ENCODE measurements at places on chromosomes 1 and 21.

DNA sequence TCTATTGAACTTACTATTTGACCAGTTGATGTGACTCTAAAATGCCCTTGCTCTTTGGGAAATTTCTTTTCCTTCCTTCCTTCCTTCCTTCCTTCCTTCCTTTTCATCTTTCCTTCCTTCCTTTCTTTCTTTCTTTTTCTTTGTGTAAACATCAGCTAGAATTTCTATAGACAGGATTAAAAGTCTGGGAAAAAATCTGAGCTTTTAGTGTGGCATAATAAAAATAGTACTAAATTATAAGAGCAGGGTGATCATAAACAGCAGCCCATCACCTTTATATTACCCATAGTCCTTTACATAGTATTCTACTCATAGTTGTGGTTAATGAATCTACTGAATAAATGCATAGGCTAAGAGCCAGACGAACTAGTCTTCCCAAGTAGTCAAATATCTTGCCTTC is 281.0 kb upstream of the DAB1 start:
- DNase-seq, result no peak

DNA sequence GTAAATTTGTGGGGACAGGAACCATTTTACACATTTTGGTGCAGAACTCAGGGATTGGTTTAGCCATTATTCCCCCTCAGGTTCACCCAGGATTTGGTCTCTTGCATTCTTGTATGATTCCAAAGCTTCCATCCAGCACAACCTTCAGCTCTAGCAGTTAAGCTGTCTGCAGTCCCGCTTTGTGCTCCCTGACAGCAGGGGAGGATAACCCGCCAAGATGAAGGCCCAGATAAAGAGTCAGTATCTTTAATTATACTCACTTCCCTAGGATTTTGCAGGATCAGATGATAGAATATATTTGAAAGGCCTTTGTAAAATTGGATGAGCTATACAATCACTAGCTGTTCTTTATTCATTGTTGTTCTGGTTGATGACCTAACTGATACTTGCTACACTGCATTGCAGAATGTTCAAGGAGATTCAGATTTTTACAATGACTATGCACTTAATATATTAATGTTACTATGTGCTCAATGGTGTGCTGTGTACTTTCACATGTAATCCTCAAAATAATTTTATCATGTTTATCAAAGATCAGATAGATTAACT is 49.8 kb downstream of the SLC16A1 start:
- DNase-seq, result no peak

DNA sequence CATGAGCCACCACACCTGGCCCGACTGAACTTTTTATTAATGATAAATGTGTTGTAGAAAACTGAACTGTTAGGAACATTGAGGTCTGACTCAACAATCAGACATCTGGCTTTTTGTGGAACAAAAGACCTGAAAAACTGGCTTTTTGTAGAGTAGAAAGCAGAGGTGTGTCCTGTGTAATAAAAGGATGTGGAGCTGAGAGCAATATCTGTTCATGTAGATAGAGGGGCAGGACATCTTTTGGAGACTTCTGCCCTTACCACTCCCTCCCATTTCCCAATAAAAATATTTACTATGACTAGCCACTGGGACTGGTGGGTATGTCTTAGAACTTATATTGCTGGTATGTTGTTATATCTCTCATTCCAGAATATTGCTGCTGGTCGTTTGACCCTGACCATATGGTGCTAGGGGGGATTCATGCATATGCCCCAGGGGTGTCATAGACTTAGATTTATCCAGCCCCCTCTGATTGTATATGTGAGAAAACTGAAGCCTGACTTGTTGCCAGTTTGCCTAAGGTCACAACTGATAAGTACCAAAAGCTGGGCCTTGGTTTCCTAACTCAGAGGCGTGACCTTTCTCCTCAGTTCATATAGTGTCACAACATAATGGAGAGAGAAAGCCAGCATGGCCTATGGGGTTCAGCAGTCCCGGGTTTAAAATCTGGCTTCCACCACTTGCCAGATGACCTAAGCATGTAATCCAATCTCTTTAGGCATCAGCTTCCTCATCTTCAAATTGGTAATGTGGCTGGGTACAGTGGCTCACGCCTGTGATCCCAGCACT is 33.5 kb upstream of the PIGV start:
- no peak for DNase-seq

- DNase-seq, result no peak
Observed at GRCh38 chr1:117857418-117857817, 72.0 kb downstream of the GDAP2 start.

- DNase-seq, result no peak
Observed at GRCh38 chr1:177366091-177366490, 195.3 kb downstream of the BRINP2 start.

- no peak for DNase-seq
Observed at GRCh38 chr1:115862403-115862802, 21.5 kb upstream of the NHLH2 start.

Measured in ELR (cell line).